ENCODE measurements at places on chromosomes 12 and 14. TPM values are rescaled to one million over a fixed set of nuclear protein-coding genes. Genes with fewer than 3 reads are reported as not detected.

PDE3A gene
- total RNA-seq: 51.3 TPM

RAPGEF3 gene
- 8.1 TPM for total RNA-seq

- no peaks in the 10 kb centered on the region for H3K27me3 ChIP-seq
- no peak overlapping the region for H3K4me3 ChIP-seq
- H3K36me3 ChIP-seq: no peaks in the 10 kb centered on the region
- H3K27ac ChIP-seq: no peak overlapping the region
- DNase-seq: no peak
Observed at GRCh38 chr14:58555647-58556046, 82.1 kb upstream of the DACT1 start.

GRCh38 chr12:16261944-16262475 lies 15.5 kb downstream of the SLC15A5 start:
- H3K4me3 ChIP-seq: no peak overlapping the region
- H3K27me3 ChIP-seq: no peaks in the 10 kb centered on the region
- H3K27ac ChIP-seq: no peak overlapping the region
- DNase-seq: no peak
- no peaks in the 10 kb centered on the region for H3K36me3 ChIP-seq

Measured in transverse colon (tissue), 4 donors.